Astrocyte (in vitro differentiated cells and primary cell): ENCODE measurements at places on chromosomes 1 and 21. TPM values are rescaled to one million over a fixed set of nuclear protein-coding genes. Genes with fewer than 3 reads are reported as not detected.

Gene DNALI1
- 7.2 and 9.6 TPM in 2 replicates for total RNA-seq

Gene FYB2
- 0.14 and 0.26 TPM in 2 replicates for total RNA-seq

GRCh38 chr1:203026666-203027663 lies 674 bp downstream of the PPFIA4 start:
- DNase-seq, result no peak

DNA sequence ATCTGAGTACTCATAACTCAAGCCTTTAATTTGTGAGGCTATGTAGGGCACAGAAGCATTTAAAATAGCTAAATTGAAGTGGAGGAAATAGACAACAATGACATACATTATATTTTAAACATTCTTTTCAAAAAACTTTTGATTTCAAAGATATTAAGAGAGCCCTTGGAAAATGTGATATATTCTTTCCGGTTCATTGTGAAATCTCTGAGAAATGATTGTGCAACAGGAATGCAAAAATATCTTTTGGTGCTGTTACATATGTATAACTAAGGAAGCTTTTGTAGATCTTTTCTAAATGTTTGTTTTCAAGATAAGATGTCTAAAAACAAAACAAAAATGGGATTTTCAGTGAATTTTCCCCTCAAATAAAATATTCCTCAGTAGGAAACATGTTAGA lies 185.2 kb downstream of the LEPR start:
- no peak for DNase-seq

GRCh38 chr1:62245201-62245600 lies 50.6 kb downstream of the L1TD1 start:
- DNase-seq, result no peak

DNA sequence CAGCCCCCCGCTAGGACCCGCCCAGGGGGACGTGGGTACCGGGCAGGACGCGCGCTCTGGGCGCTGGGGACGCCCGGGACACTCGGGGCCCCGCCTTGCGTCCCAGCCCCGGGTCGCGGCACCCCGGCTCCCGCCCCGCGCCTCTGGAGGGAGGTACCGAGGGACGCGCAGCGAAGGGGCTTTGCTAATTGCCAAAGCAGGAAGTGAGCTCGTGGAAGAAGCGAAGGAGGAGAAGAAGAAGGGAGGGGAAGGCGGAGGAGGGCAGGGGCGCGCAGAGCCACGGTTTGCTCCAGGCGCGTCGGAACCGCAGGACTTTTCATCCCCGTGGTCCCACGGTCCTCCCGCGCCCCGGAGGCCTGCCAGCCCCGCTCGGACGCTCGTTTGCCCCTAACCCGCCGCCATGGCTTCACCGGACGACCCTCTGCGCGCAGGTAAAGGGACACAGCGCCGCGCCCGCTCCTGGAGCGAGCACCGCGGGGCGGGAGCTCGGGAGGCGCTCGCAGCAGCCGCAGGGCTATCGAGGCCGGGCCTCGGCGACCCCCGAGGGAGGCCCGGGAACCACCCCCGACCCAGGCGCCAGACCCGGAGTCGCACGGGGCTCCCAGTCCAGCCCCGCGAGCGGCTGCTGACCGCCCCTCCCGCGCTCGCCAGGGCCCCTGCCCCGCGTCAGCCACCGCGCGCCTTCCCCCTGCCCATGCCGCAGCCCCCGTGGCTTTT lies 1.3 kb downstream of the EDARADD start:
- DNase-seq, result peak; percentile 8
